B cell (primary cell): ENCODE measurements at places on chromosomes 2 and 18. TPM values are rescaled to one million over a fixed set of nuclear protein-coding genes. Genes with fewer than 3 reads are reported as not detected.

EFEMP1 gene
- not detected in 2 replicates for polyA plus RNA-seq

CYP27A1 gene
- 0.25 and 1.1 TPM in 2 replicates for polyA plus RNA-seq

DGKD gene
- 224 and 340 TPM in 2 replicates for polyA plus RNA-seq

FSHR gene
- polyA plus RNA-seq, result not detected in 2 replicates

GRCh38 chr2:147623328-147623727, 221.5 kb upstream of the ACVR2A start:
- no peak for DNase-seq

GRCh38 chr18:1252936-1253335, 348.3 kb downstream of the ADCYAP1 start:
- no peak for DNase-seq

- no peak for DNase-seq
Measured at GRCh38 chr2:144161061-144161460, 358.9 kb downstream of the ZEB2 start.
